ENCODE measurements at places on chromosomes 2 and 18. TPM values are rescaled to one million over a fixed set of nuclear protein-coding genes. Genes with fewer than 3 reads are reported as not detected.

DNA sequence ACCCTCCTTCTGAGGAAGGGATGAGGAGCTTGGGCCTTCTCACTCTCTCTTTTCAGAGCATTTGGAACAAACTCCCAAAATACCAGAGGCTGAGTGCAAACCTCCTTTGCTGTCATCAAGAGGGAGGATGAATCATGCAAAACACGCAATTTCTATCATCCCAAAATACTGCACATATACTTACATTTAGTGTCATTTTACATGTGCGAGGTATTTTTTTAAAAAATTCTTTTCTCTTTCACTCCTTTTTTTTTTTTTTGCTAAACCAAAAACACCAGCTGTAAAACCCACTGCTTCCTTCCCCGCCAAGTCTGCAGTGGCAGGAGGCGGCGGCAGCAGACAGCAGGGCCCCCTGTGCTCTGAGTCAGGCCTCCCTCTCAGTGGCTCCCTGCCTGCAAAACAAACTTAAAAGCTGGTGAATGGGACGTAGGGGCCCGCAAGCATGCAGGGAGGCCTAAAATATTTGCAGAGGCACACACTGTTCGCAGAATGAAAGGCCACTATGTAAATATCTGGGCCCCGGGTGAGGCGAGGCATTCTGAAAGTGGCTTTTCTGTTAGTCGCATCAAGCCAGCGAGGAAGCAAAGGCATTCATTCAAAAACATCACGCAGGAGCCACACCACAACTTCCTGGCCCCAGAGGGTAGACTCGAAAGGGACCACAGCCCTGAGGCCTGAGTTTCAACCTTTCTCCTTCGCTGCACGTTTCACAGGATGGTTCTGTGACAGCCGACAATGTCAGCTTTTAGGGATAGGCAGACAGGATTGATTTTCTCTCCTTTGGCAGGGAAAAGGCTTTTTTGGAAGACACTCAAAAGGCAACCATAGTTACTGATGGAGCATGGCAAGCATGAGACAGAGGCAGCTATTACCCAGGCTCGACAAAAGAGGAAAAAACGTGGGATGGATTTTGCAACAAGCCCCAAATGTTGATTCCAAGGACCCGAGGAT is 73.4 kb downstream of the ACTR2 start:
- DNase-seq, result no peak

GRCh38 chr18:51668607-51669006 is 471.1 kb upstream of the MEX3C start:
- DNase-seq, result no peak

GRCh38 chr18:35174093-35174731 is 66.6 kb upstream of the ZNF397 start:
- no peak for DNase-seq

GRCh38 chr2:238158018-238158508 is 707 bp upstream of the ERFE start:
- DNase-seq, result no peak

DNA sequence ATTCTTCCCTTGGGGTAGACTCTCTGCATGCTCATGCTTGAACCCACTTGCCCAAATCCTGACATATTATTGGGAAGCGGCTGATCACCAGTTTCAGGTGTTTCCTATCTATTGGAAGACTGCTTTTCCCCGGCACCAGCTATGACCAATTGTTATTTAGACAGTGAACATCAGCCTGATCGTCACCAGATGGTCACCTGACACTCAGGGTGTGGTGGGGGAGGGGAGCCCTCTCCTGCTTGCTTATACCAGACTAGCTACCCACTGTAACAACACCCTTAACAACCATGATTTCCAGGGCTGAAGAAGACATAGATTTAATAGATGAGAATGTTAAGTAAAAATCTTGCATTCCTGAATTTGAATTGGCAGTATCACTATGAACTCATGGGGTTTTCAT is 44.3 kb downstream of the RBM43 start:
- no peak for DNase-seq

GRCh38 chr2:60735496-60736250 is 20.4 kb upstream of the PAPOLG start:
- DNase-seq, result no peak

- DNase-seq, result no peak
Measured at GRCh38 chr2:138428710-138429440, 72.7 kb upstream of the SPOPL start.

- DNase-seq, result no peak
Measured at GRCh38 chr2:196286821-196287220, 115.4 kb upstream of the STK17B start.

- peak; percentile 47 for DNase-seq
Measured at GRCh38 chr2:17643031-17643615, 102.6 kb downstream of the VSNL1 start.

GRCh38 chr2:25473758-25474340 is 132.1 kb upstream of the DNMT3A start:
- no peak for DNase-seq

DNA sequence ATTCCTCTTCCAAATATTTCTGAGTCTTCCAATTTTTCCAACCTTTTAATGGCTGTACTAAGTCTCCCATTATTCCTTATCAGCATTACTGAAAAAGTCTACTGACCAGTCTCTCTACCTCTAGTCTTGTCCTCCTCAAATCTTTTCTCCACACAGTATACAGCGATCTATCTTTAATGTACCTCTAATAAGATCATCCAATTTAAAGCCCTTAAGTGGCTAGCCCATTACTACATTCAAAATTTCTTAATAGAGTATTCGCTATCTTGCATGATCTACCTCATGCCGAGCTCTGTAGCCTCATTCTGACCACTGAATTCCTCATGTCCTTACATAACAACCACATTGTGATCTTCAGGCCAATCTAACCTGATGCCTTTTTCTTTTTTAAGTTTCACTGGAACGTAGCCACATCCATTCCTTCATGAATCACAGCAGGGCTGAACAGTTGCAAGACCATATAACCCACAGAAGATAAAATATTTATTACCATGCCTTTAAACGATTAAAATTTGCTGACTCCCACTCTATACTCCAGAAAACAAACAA is 57.9 kb downstream of the SLC66A3 start:
- no peak for DNase-seq

DNA sequence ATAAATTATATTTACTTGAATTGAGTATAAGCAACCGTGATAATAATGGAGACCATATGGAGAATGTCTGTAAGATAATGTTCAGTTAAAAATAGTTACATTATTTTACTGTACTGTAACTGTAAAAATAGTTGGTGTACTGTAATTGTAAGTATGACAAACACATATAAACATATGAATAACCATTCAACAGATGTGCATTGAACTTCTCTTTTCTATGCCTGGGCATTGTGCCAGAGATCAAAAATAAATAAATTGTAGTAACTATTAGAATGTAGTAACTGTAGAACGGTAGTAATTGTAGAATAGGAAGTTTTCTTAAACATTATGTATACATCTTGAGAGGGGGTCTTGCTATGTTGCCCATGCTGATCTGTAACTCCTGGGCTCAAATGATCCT is 287.4 kb upstream of the EPAS1 start:
- DNase-seq, result no peak

DNA sequence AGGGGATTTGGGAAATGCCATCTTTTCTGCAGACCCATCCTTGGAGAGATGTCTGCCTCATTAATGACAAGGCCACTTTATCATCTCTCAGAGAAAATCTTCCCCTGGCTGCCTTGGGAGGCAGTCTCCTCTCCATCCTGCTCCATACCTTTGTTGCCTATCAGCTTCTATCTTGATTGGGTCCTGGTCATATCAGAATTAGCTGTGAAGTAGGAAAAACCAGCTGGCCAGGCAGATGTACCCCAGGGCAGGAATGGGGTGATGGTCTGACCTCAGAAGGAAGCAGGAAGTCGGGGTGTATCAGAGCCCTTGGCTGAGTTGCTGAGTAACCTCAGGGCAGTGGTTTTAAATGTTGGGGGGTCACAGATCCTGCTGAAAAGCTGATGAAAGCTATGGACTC is 41.3 kb downstream of the ALK start:
- DNase-seq, result no peak

GRCh38 chr2:113390124-113390849 is 47.2 kb upstream of the ZNG1B start:
- peak; percentile 77 for DNase-seq

DNA sequence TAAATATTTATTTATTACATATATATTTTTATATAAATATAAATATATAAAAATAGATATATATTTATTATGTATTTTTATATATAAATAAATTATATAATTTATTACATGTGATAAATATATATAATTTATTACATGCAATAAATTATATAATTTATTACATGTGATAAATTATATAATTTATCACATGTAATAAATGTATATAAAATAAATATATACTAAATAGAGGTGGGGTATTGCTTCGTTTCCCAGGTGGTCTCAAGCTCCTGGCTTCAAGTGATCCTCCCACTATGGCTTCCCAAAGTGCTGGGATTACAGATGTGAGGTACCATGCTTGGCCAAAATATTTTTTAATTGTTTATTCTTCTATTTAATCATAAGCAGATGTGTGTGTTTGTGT is 3.6 kb upstream of the G6PC2 start:
- DNase-seq, result no peak

The SLC25A52 gene
- total RNA-seq, result 0.78 TPM

The EN1 gene
- not detected for total RNA-seq

The ACMSD gene
- not detected for total RNA-seq

The MYOM1 gene
- 9.7 TPM for total RNA-seq

The GPR35 gene
- total RNA-seq, result 1.6 TPM
